ENCODE measurements at places on chromosomes 4 and X. TPM values are rescaled to one million over a fixed set of nuclear protein-coding genes. Genes with fewer than 3 reads are reported as not detected.

GPAT3 gene
- total RNA-seq = 8.5 TPM

PCSK1N gene
- total RNA-seq = 1.1 TPM

SATL1 gene
- not detected for total RNA-seq

F8A2 gene
- total RNA-seq = not detected

CITED1 gene
- total RNA-seq = 0.23 TPM

GSX2 gene
- total RNA-seq = not detected

ZNF157 gene
- total RNA-seq = 0.09 TPM

AADAT gene
- 5.4 TPM for total RNA-seq

TMEM271 gene
- not detected for total RNA-seq

ATP2B3 gene
- under 0.01 TPM for total RNA-seq

PPEF2 gene
- not detected for total RNA-seq

SLITRK2 gene
- not detected for total RNA-seq

ADGRG2 gene
- total RNA-seq = not detected

FAT1 gene
- total RNA-seq = 202 TPM

SCML2 gene
- total RNA-seq = 0.59 TPM

VEGFD gene
- total RNA-seq = 0.09 TPM

Measured in smooth muscle cell of the umbilical artery (primary cell).